Islet precursor cell (in vitro differentiated cells): ENCODE measurements at places on chromosomes 5 and 9.
A peak's percentile ranks its signal among the peaks of the same experiment; 100 is the strongest.

GRCh38 chr5:38463634-38464521, 92.6 kb downstream of the LIFR start:
- DNase-seq = peak; percentile 79

DNA sequence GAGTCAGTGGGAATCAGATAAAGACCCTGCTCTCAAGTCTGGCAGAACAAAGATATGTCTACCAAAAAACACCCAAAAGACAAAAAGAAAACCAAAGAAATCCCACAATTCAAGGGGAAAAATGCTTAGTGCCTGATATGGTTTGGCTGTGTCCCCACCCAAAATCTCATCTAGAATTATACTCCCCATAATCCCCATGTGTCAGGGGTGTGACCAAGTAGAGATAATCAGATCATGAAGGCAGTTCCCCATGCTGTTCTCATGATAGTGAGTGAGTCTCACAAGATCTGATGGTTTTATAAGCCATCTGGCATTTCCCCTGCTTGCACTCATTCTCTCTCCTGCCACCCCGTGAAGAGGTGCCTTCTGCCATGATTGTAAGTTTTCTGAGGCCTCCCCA, 13.4 kb downstream of the FBXO10 start:
- no peak for DNase-seq

- DNase-seq = no peak
Observed at GRCh38 chr9:749716-750115, 91.8 kb upstream of the DMRT1 start.

GRCh38 chr9:19386502-19387044, 6.5 kb upstream of the RPS6 start:
- DNase-seq = no peak

- DNase-seq = no peak
Observed at GRCh38 chr5:62143268-62144229, 162.5 kb upstream of the KIF2A start.

DNA sequence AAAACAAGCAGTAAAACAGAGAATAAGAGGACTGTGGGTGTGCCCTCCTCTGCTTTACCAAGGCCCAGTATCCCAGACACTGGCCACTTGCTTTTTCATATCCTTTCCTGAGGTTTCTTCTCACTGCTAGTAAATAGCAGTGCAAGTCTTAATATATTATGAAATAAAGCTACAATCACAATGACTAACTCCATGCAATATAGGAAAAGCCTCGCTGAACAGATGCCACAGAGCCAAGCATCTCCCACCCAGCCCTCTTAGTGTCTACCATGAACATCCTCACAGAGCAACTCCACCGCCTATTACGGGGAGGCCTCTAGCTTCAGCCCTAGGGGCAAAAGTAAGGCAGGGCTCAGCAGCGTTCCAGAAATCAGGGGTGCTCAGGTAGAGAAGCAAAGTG, 130.7 kb upstream of the LHFPL2 start:
- DNase-seq = no peak

- DNase-seq = no peak
Observed at GRCh38 chr5:38650946-38651345, 94.5 kb upstream of the LIFR start.

- DNase-seq = no peak
Observed at GRCh38 chr5:66850354-66851075, 254.3 kb downstream of the MAST4 start.
